ENCODE measurements at places on chromosomes 16 and 17.

GRCh38 chr17:79508291-79508716 lies 102.5 kb downstream of the RBFOX3 start:
- DNase-seq = no peak

- DNase-seq = no peak
Measured at GRCh38 chr17:61235001-61235826, 164.4 kb upstream of the TBX2 start.

DNA sequence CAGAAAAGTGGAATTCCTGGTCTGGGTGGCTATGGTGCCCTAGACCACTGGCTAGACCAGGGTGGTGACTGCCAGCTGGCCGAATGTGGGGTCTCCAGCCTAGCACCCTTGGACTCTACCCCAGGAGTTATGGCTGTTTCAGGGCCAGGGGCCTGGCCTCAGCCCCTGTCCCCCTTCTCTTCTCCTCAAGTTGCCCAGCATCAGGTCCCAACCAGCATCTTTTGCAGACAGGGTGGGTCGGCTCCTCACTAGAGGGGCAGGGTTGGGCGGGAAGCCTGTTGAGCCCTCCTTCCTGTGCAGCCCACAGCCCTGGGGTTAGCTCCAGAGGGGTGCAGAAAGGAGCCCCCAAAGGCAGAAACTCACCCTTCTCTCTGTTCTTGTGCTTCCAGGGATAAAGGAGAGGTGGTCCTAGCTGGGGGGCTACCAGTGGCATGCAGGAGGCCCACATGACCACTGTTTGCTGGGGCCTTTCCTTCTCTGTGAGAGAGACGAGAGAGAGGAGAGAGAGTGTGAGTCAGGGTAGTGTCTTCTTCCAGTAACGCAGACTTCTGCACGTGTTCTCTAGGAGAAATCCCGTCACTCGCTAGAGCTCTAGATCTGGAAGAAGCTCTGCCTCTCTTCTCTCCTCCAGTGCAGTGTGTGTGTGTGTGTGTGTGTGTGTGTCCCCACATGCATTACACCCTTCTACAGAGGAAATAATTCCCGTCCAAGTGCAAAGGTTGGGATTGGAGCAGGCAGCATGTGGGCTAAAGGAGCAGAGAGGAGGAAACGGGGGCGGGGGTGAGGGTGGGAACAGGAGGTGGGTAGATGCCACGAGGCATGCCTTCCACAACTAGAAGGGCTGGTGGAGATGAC lies 209.4 kb downstream of the SEC14L1 start:
- DNase-seq = peak; percentile 33

DNA sequence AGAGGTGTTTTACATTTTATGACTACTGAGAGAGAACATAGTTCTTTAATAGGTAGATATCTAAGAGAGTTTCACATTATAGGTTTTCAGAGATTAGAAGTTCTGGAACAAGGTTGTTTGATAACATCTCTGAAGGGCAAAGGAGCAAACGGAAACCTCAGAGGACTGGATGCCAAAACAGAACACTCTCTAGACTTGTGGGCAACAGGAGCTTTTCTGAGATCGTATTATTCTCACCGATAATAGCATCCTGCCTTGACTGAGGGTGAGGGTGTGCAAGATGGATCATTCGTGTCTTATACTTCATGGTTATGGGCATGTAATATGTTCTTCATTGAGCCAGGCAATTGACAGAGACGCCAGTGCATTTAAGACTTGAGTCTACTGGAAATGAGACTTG lies 234.8 kb downstream of the IRX3 start:
- no peak for DNase-seq

DNA sequence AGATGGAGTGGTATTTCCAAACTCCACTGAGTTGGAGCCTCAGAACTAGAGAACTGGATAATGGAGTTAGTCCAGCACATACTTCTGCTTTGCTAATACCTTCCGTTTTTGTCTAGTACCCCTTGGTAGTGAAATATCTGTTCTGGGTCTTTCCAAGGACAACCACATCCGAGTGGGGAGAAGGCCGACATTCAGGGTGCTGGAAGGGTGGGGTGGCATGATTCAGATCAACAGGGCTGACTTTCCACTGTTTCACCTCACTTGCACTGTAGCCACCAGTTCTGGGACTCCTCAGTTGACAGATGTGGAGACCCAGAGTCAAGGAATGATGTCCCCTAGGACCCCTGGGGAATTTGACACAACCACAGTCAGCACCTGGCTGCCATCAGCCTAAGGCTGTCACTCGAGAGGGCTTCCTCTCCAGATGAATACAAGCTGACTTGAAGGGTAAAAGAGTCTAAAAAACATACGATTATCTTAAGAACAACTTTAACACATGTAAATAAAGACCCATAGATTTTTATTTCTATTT lies 84.8 kb upstream of the HNF1B start:
- DNase-seq = no peak

DNA sequence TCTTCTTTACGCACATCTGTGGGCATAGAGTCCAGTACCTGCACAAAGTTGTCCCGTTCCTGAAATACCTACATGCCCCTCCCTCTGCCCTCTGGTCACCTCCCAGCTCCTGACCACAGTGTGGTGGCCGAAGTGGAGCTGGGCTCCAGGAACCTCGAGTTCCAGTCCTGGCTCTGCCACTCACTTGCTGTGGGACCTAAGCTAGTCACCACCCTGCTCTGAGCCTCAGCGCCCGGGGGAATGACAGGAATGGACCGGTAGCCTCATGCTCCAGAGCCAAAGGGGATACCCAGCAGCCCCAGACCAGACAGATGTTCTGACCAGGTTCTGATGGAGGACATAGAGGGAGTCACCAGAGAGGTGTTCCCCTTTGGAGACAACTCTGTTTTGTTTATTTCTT lies 26.7 kb upstream of the ITGA3 start:
- DNase-seq = no peak

DNA sequence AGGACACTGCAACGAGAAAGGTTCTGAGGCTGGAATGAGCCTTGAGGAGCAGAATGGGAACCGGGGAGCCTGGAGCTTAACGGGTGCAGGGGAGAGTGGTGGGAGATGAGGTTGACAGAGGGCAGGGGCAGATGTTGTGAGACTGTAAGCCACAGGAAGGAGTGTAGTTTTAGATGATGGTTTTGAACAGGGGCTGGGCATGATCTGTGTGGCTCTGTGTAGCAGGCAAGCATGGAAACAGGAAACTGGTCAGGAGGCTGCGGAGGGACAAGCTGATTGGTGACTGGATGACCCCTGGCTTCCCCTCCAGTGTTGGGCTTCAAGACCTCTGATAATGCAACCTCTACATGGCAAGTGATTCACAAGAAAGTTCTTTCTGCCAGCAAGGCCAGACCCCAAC lies 1.4 kb upstream of the CNGB1 start:
- DNase-seq = no peak

- DNase-seq = no peak
Measured at GRCh38 chr17:37338847-37339246, 36.9 kb upstream of the C17orf78 start.

GRCh38 chr17:73791631-73792030 lies 147.4 kb upstream of the SDK2 start:
- no peak for DNase-seq

GRCh38 chr16:27505297-27506236 lies 44.1 kb downstream of the GTF3C1 start:
- DNase-seq = no peak

- DNase-seq = no peak
Measured at GRCh38 chr16:55294931-55295342, 29.1 kb upstream of the IRX6 start.

DNA sequence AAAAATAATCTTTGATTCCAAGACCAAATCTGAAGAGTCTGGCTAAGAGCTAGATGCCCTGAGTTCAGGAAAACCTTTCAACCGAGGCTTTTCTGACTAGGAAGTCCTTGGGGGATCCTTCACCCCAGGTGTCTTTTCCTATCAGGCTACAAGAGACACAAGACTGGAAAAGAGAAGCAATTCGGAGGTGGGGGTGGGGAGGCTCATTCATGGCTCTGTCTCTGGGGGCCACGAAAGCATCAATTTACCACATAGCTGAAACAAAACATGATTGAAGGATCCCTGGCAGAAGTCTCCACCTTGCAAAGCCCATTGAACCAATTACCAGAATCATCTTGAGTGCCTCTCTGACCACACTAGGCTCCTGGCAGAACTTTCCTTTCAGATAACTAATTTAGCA lies 239.8 kb upstream of the SALL1 start:
- peak; percentile 21 for DNase-seq

GRCh38 chr17:7811251-7811650 lies 22.8 kb upstream of the KDM6B start:
- DNase-seq = no peak

GRCh38 chr17:81034168-81034777 lies 678 bp upstream of the BAIAP2 start:
- no peak for DNase-seq

DNA sequence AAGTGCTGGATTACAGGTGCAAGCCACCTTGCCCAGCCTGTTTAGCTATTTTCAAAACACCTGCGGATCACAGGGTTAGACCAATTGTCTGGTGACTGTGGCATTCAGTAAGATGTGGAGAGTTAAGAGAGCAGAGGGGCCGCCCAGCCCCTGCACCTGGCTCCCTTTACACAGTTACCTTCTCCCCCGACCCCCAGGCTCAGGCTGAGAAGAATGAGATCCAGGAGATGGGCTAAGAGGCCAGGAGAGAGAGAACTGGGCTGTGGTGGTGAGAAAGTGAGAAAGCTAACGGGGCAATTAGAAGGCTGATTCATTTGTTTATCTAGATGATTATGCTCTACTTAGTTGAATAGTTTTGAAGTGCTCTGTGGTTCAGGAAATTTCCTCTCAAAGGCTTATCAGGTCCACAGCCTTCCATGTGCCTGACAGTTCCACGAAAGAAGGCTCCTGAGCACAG lies 67.8 kb upstream of the AXIN2 start:
- no peak for DNase-seq

GRCh38 chr17:74190807-74191406 lies 12.6 kb upstream of the RPL38 start:
- peak; percentile 66 for DNase-seq

- DNase-seq = no peak
Measured at GRCh38 chr16:50916040-50916439, 174.2 kb downstream of the CYLD start.

DNA sequence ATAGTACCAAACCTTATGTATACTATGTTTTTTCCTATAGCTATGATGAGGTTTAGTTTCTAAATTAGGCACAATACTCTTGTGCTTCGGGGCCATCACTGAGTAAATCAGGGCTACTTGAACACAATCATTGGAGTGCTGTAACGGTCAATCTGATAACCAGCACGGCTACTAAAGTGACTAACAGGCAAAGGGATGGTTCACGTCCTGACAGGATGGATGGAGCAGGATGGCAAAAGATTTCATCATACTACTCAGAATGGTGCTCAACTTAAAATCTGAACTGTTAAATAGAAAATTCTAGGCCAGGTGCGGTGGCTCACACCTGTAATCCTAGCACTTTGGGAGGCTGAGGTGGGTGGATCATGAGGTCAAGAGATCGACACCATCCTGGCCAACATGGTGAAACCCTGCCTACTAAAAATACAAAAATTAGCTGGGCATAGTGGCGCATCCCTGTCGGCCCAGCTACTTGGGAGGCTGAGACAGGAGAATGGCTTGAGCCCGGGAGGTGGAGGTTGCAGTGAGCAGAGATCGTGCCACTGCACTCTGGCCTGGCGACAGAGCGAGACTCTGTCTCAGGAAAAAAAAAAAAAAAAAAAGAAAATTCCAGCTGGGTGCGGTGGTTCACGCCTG lies 7.0 kb downstream of the TUFM start:
- DNase-seq = no peak

- peak; percentile 35 for DNase-seq
Measured at GRCh38 chr16:68790130-68790761, 53.1 kb upstream of the TANGO6 start.

DNA sequence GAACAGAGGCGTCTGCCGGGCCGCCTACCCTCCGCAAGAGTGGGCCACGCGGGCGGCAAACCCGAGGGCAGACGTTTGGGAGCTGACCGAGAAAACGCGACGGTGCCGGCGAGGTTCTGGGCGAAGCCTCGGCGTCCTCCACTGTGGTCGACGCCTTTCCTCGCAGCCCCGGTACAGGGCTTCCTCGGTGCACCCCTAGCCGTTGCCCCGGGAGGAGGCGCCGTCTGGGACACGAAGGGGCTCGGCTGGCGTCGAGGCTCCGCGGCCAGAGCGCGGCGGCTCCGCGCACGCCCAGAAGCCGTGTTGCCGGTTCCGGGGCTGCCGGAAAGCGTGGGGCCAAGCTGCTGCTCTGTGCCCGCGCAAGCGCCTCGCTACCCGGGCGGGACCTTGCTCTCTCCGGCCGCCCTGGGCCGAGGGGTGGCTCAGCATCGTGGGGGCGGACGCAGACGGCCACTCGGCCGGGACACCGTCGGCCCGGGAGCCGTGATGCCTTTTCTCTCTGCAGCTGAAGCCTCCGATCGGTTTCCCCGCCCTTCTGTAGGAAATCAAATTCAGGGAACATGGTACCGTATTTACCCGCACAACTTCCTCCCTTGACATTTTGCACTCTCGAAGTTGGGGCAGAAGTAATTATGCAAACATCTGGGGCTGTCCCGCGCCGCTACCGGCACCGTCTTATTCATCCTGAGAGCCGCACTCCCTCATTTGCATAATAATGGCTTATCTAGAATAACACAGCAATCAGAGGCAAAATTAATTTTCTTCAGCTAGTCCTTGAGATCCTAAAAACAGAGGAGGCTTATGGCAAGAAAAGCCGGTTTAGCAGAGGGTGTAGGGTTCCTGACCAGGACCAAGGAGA lies 7.3 kb upstream of the CBX8 start:
- peak; percentile 73 for DNase-seq

GRCh38 chr17:13599864-13600263 lies 1.9 kb downstream of the HS3ST3A1 start:
- no peak for DNase-seq
